ENCODE measurements at places on chromosomes 2 and 18. TPM values are rescaled to one million over a fixed set of nuclear protein-coding genes. Genes with fewer than 3 reads are reported as not detected.

GRCh38 chr2:104849618-104850141 is 4.2 kb upstream of the POU3F3 start:
- peak; percentile 85 for DNase-seq

GRCh38 chr2:84481702-84482101 is 22.6 kb upstream of the SUCLG1 start:
- no peak for DNase-seq

DNA sequence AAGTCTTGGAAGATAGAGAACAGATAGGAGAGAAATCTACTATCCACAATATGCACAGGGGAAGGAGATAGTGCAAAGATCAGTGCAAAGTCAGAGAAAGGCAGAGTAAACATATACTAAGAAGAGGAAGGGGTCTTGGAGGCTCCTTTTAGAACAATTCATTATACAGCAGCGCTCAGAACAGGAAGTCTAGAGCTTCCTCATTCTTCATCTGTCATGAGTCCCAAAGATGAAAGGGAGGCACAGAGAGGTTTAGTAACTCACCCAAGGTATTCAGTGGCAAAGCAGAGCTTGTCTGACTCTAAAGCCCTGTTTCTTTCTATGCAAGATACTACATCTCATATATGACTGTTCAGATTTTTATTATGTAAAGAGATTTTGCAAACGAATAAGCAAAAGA is 1.4 kb downstream of the SP110 start:
- no peak for DNase-seq

The HAAO gene
- polyA plus RNA-seq = 57.2 TPM

DNA sequence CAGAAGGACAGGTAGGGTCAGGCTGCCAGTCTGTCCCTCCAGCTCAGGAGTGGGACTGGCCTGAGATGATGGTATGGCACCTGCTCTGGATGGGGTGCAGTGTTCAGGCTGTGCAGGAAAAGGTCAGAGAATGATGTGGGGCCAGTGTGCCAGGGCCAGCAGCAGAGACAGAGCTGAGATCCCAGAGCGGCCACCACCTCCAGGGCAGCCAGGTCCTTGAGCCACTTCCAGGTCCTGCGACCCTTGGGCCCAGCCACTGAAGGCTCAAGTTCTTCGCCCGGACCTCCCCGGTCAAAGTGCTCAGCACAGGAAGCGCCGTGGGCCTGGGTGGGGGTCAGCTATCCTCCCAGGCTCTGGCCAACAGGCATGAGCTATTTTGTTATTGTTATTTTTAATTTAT is 12.1 kb upstream of the ARMC9 start:
- DNase-seq = no peak

GRCh38 chr2:69082430-69082997 is 69.5 kb downstream of the ANTXR1 start:
- DNase-seq = peak; percentile 65

DNA sequence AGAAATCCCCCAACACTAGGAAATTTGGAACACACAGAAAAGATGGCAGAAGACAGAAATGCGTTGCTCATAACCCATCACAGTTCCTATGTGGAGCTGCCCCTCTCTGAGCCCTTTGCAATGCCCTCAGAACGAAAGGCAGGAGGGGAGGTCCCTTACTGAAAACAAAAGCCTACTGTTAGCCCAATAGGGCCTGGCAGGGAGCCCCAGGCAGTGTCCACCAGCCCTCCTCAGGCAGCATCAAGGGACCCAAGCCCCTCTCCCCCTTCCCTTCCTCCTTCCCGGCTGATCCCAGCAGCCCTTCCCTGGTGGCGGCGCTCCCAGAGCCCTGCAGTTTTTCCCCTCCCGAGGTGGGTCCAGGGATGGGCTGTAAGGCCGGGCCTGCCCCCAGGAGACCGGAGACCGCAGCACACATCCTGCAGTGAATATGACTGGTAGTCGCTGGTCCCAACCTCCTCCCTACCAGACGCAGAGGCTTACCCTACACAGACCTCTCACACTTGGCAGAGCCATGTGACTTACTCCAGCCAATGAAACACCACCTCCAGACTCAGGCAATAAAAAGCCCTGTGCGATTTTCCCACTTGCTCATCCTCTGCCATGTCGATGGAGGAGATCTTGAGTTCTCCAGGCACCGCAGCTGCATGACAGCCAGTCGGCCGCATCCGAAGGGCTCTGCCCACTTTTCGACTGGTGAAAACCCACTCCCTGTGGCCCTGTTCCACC is 19.4 kb upstream of the DUSP2 start:
- DNase-seq = no peak

GRCh38 chr2:71578767-71579342 is 125.5 kb downstream of the DYSF start:
- DNase-seq = no peak
